ENCODE measurements at places on chromosomes 2 and 18. TPM values are rescaled to one million over a fixed set of nuclear protein-coding genes. Genes with fewer than 3 reads are reported as not detected.

- no peaks in the 10 kb centered on the region for H3K36me3 ChIP-seq
- DNase-seq: no peak
- H3K4me1 ChIP-seq: no peaks in the 10 kb centered on the region
- H3K4me3 ChIP-seq: no peak overlapping the region
Observed at GRCh38 chr2:128433911-128434550, 115.4 kb upstream of the HS6ST1 start.

Gene LONRF2
- polyA plus RNA-seq: not detected

Gene MAIP1
- 15.9 TPM for polyA plus RNA-seq

Gene ZEB2
- 0.83 TPM for polyA plus RNA-seq

Gene PKDCC
- not detected for polyA plus RNA-seq

Data from CD4-positive, alpha-beta memory T cell (primary cell).